ENCODE measurements at places on chromosomes 7 and 10.

DNA sequence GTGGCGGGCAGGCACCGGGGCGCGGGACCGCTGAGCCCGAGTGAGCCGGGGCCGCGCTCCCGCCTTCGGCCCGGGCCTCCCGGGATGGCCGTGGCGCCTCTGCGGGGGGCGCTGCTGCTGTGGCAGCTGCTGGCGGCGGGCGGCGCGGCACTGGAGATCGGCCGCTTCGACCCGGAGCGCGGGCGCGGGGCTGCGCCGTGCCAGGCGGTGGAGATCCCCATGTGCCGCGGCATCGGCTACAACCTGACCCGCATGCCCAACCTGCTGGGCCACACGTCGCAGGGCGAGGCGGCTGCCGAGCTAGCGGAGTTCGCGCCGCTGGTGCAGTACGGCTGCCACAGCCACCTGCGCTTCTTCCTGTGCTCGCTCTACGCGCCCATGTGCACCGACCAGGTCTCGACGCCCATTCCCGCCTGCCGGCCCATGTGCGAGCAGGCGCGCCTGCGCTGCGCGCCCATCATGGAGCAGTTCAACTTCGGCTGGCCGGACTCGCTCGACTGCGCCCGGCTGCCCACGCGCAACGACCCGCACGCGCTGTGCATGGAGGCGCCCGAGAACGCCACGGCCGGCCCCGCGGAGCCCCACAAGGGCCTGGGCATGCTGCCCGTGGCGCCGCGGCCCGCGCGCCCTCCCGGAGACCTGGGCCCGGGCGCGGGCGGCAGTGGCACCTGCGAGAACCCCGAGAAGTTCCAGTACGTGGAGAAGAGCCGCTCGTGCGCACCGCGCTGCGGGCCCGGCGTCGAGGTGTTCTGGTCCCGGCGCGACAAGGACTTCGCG, 534 bp downstream of the FZD9 start:
- DNase-seq = no peak

DNA sequence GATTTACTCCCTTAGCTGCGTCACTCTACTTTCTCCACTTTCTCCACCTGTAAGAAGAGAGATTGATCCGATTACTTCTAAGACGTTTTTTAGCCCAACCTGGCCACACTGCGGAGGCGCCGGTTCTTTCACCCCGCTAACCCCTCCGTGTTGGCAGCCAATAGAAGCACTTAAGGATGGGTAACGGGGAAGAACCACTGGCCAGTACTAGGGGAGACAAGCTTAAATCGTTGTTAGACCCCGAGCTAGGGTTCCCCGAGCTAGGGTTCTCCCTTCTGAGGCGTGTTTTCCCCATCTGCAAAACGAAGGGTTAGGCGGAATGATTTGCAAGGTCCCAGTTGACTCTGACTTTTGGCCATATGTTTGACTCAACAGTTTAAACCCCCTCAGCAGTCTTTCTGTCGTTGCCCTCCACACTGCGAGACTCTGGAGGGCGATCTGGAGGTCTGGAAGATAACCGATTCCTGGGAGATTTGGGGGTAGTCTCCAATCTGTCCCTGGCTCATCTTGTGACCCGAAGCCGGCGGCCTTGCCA, 644 bp downstream of the UMAD1 start:
- DNase-seq = no peak

GRCh38 chr7:136533732-136534131, 334.7 kb upstream of the CHRM2 start:
- no peak for DNase-seq

DNA sequence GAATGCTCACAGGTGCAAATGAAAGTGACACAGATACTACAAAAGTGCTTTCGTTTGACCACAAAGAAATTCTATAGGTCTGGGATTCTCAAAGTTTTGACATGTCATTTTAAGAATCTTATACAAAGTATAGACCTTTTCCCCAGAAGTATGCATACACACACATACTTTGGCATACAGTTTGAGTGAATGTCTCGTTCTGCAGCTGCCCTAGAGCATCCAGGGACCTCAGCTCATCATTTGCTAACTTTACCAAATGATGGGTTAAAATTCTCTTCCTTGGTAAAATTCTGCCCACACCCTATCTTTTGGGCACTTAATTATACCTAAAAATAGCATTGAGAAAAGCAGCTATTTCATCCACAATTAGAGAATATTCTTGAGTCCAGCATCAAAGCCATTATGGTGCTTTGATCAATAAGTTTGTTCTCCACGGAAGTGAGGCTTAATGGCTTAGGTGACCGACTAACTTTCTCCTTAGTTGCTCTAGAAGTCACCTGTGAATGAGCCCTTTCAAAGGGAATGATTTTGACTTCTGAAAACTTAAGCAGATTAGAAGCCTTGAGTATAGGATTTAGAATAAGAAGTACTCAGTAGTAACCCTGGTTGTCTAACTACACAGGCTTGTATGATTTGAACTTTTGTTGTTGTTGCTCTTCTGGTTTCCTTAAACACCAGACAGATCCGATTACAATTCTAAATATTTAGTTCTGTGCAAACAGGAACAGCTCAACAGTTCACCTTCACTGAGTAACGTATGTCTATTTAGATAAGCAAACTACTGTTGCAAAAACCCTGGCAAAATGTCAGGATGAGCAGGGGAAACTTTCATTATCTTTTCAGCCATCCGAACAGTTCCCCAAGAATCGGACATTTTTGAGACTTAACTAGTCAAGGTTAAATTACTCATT, 70.6 kb downstream of the CNNM2 start:
- DNase-seq = no peak

DNA sequence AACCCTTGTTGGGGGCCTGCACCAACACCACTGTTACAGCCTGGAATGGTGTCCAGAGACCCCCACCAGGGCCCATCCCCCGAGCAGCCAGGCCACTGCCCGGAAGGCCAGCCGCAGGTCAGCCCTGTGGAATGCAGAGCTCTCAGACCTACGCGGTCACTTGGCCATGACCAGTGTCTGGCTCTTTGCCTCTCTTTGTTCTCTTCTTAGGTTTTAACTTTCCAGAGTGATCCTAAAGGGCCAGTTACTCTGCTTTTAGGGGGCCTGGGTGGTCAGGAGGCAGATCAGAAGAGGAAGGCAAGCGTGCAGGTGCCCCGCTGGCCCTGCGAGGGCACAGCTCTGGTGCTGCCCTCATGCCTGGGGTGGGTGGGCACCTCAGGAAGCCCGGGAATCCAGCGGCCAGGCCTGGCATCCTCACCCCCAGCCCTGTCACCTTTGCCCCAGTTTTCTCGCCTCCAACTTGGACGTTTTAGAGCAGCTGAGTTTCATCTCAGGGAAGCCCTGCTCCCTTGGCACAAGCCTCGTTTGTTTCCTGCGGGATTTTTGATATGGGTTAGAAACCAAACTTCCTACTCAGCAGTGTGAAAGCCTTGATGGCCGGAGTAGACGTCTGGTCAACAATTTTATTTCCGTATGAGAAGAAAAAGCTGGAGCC, 62.5 kb upstream of the CHST15 start:
- DNase-seq = no peak
